ENCODE measurements at places on chromosomes 3 and 15. TPM values are rescaled to one million over a fixed set of nuclear protein-coding genes. Genes with fewer than 3 reads are reported as not detected.

GRCh38 chr3:120177151-120177550 is 82.9 kb upstream of the GSK3B start:
- peak; percentile 87 for DNase-seq

DNA sequence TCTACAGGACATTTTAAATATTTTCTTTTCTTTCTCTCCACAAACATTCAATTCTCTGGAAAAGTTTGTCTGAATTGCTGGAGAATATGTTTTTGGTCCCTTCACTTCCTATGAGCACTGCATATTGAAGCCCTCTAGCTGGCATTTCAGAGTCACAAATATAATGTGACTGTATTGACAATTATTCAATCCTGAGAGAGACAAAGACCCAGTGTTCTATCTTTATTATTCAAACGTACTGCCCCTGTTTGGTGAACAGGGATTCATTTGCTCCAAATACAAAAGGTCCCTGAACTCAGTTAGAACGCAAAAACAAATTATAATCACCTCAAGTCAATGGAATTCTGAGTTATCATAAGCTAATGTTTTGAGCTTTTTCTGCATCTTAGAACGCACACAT is 173.1 kb upstream of the CDIN1 start:
- DNase-seq = no peak

DNA sequence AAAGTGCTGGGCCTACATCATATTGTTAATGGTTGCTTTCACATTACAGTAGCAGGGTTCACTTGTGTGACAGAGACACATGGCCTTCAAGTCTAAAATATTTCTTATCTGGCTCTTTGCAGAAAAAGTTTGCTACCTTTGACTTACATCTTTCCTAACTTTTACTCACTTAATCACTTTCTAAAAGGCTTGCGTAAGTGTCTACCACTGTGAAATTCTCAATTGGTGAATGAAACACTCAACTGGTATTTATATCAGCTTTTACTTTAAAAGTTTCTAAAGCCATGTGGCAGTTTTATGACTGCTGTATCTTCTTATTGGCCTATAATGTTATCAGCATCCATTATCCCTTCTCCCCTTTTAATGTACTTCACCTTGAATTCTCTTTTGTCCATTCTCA is 554.5 kb downstream of the ZIC1 start:
- DNase-seq = no peak

DNA sequence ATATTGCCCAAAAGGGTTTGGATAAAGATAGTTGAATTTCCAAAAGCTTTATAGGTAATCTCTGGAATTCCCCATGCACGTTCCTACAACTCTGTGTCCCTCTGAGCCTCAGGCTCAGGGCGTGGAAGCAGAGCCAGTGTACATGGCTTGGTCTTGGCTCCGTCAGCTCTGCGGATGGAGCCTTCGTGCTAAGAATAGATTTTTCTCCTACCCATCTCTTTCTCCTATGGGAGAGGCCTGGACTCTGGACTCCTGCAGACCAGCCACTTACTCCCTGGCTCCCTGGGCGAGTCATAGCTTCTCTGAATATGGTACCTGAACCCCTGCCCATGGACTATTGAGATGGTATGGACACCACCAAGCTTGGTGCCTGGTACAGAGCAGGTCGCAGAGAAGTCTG is 99.9 kb downstream of the EEFSEC start:
- DNase-seq = no peak

- no peak for DNase-seq
Observed at GRCh38 chr3:99286266-99286845, 352.0 kb upstream of the COL8A1 start.

GRCh38 chr15:75669191-75669878 is 21.6 kb downstream of the SNX33 start:
- no peak for DNase-seq

DNA sequence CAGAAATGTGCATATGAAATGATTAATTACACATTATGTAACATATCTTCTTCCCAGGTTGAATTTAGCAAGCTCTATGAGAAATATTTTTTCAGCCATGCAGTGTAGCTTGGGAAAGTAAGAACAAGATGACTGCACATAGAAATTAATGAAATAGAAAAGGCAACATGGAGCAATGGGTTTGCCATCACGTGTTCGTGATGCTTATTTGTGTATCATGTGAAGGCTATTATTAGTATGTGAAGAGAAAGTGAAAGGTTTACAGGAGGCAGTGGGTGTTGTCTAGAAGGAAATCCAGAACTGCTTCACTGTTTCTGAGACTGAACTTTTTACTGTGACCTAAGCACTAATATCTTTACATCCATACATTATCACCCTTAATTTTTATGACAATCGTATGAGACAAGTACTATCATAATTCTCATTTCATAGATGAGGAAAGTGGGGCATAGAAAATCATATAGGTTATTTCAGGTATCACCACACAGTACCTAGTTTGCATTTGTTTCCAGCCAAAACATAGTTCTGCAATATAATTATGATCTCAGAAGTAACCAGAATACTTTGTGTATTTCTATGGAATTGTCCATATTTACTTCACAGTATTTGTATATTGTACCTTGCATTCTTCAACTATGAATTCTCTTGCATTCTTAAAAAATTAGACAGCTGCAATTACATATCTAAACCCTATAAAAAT is 14.9 kb downstream of the SERPINI1 start:
- no peak for DNase-seq

Gene NR1I2
- 0.08 TPM for total RNA-seq

Gene GATA2
- 14.9 TPM for total RNA-seq

Gene KLHL40
- not detected for total RNA-seq

Gene SKOR1
- total RNA-seq = not detected

Gene ABHD14A
- total RNA-seq = 2.3 TPM

Gene POLQ
- 9.1 TPM for total RNA-seq

All from SJSA1 (cell line).